Lower lobe of right lung (tissue), 2 donors: ENCODE measurements at places on chromosomes 6 and 20. TPM values are rescaled to one million over a fixed set of nuclear protein-coding genes. Genes with fewer than 3 reads are reported as not detected.

- DNase-seq: no peak
Observed at GRCh38 chr6:16621002-16621401, 140.3 kb downstream of the ATXN1 start.

DNA sequence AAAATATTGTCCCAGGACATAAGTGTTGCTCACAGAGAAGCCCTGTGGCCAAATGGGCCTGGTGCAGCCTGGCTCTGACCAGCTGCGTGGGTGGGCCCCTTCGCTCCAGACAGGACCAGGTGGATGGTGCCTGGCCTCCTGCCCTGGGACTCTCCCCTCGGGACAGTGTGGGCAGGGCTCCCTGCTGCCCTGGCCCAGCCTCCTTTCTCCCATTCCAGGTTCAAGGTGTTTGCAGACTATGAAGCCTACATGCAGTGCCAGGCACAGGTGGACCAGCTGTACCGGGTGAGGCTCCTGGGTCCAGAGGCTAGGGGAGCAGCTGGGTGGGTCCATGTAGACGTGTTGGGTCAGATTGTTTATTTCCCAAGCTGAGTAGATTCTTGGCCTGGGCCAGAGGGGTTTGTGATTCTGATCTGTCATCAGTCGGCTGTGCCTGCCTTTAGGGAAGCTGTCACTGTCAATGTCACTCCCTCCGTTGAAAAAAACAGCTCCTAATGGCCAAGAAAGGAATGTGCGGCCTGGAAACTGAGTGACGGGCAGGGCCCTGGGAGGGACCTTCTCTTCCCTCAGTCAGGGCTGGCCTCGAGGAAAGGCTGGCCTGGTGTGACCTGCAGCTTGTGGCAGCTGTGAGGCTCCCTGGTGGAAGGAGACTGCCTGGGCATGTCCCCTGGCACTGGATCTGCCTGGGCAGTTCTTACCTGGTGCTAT, 47.7 kb downstream of the PYGB start:
- no peak for DNase-seq

DNA sequence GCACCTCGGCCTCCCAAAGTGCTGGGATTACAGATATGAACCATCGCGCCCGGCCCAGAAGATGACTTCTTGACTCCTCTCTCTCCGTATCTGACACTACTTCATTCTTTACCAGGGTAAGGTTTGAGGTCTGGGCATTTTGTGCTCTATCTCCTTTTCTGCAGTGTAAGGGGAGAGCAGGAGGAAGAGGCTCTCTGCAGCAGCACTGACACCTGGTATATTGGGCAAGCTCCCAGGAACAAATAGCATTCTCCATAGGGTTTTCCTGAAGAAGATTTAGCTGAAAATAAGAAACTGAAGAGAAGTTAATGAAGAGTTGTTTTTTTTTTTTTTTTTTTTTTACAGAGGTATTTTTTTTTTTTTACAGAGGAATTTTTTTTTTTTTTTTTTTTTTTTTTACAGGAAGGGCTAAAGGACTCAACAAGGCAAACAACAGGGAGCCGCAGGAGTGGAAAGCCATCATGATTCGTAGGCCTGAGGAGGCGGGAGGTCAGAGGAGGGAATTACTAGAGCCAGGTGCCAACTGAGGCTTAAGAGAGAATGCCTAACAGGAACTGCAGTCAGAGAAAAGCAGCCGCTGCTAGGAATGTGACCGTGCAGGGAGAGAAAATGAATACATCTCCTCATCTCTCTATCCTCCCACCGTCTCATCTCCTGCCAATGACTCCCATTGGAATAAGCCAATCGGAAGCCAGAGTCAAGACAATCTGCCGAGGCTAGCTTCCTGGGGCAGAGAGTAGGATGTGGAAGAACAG, 34.7 kb upstream of the ADGRF4 start:
- DNase-seq: no peak

- no peak for DNase-seq
Observed at GRCh38 chr6:56851541-56852259, 103.2 kb upstream of the BEND6 start.

- DNase-seq: no peak
Observed at GRCh38 chr6:145241039-145241438, 494.3 kb downstream of the EPM2A start.

GRCh38 chr6:103193413-103193812, 1666.3 kb downstream of the HACE1 start:
- DNase-seq: no peak

GRCh38 chr6:41818271-41819054, 31.0 kb downstream of the TOMM6 start:
- no peak for DNase-seq

DNA sequence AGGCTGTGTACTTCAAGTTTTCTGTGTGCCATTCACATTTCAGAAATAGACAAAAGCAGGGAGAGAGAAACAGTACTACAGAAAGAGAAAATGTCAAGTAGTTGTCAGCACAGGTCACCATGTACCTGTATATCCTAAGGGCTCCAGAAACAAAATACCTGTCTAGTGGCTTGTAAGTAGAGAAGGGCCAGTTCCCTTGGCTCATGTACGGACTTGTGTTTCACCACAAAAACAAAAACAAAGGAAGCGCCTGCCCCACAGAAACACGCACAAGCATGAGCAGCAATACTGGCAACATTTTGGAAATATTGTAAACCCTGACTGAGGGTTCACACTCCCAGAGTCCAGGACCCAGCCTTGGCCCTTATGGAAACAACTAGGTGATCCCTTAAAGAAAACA, 44.3 kb downstream of the CNKSR3 start:
- no peak for DNase-seq

GRCh38 chr20:10447028-10447427, 11.9 kb downstream of the SLX4IP start:
- DNase-seq: no peak

DNA sequence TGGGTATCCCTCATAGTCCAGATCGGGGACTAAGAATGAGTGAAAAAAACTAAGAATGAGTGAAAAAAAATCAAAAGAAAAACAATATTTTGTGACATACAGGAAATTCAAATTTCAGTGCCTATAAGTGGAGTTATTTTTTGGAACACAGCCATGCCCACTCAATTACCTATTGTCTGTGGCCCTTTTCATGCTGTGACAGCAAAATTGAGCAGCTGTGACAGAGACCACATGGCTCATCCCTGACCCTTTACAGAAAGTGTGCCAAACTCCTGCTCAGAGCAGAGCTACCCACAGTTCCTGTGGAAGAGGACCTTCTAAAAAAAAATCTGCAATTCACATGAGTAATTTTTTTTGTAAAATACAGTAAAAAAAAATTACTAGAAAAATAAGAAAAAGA, 1.4 kb downstream of the NCR2 start:
- no peak for DNase-seq

DNA sequence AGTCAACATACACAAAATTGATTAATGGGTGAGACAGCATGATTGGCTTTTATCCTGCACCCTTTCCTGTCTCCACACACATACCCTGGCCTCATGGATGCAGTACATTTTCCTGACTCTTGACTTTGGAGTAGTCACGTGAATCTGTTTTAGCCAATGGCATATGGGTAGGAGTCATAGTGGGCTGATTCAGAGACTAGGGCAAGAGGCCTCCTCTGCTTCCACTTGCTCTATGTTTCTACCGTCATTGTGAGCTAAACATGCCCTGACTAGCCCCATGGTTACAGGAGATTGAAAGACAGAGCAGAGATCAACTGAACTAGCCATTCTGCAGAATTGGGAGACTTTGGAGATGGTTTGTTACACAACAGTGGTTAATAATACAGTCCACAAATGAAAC, 850.0 kb downstream of the DHX35 start:
- DNase-seq: no peak

DNA sequence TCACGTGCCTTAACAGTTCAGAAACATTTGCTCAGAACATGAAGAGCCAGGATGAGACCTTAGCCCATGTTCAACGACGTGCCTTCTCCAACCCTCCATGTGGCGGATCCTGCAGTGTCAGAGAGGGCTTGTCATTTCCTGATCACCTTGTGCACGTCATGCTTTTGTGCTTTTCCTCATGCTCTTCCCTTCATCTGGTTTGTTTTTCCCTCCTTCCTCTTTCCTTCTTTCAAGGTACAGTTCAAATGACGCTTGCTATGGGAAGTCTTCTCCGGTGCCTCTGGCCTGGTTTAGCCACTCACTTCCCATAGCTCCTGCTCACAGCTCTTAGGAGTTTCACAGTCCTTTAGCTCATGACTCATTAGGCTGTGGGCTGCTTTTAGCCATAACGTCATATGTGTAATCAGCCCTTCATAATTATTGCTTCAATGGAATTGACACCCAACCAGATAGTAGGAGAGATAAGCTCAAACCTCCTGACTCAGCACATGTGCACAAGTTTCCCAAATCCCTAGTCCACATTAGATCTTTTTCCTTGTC, 102.7 kb upstream of the CNKSR3 start:
- DNase-seq: no peak

GRCh38 chr20:63682384-63683139, 13.9 kb upstream of the TNFRSF6B start:
- DNase-seq: no peak

- no peak for DNase-seq
Observed at GRCh38 chr6:28480253-28480932, 35.2 kb downstream of the GPX6 start.

GRCh38 chr6:7541175-7542064, at the start of gene DSP:
TSS of gene DSP (plus strand) at chr6:7541671. CDS start at chr6:7541916, 245 bp downstream.
- DNase-seq: peak; percentile 72

DNA sequence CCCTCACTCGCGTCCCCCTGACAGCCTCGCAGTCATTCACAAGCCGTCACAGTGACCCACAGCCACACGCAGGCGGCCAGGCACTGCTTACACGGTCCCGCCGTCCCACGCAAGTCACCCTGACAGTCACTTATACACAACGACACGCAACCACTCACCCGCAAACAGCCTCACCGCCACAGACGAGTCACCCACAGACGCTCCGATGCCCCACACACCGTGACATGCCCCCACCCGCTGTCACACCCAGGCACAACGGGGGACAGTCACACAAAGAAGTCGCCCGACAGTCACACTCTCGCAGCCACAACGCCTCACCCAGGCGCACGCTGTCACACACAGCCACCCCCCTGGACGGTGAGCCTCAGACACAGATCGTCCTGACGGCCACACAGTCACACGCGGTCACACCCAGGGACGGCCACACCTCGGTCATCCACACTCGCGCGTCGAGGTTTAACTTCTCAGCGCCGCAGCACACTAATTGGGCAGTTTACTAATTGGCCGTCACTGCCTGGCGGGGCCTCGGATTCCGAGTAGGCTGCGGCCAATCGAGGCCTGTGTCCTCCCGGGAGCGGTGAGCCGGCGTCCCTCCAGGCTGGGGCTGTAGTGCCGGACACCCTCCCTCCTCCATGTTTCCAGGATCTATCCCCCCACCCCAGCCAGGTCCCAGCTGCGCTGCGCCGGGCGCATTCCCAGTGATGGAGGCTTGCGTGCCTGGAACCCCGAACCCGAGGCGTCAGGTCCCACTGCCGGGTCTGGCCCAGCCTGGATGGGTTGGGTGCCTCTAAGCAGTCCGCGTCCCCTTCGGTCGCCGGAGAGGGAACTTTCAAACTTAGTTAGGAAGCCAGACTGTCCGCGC, 790 bp downstream of the TOX2 start:
- DNase-seq: no peak

Gene C6orf15
- not detected for total RNA-seq

Gene BPIFB4
- total RNA-seq: not detected

Gene MYH7B
- total RNA-seq: 0.56 TPM

Gene PACRG
- total RNA-seq: 5.5 TPM

Gene ENPP3
- total RNA-seq: 1.7 TPM

Gene NHLRC1
- 2.4 TPM for total RNA-seq

Gene PPP1R3G
- total RNA-seq: 0.41 TPM

Gene TM9SF4
- total RNA-seq: 49.7 TPM

Gene ANKRD66
- total RNA-seq: 4.0 TPM

Gene PACSIN1
- total RNA-seq: not detected
